ENCODE measurements at places on chromosomes 4 and X. TPM values are rescaled to one million over a fixed set of nuclear protein-coding genes. Genes with fewer than 3 reads are reported as not detected.

The NWD2 gene
- not detected for total RNA-seq

The HPGDS gene
- not detected for total RNA-seq

The CLCN4 gene
- total RNA-seq = not detected

DNA sequence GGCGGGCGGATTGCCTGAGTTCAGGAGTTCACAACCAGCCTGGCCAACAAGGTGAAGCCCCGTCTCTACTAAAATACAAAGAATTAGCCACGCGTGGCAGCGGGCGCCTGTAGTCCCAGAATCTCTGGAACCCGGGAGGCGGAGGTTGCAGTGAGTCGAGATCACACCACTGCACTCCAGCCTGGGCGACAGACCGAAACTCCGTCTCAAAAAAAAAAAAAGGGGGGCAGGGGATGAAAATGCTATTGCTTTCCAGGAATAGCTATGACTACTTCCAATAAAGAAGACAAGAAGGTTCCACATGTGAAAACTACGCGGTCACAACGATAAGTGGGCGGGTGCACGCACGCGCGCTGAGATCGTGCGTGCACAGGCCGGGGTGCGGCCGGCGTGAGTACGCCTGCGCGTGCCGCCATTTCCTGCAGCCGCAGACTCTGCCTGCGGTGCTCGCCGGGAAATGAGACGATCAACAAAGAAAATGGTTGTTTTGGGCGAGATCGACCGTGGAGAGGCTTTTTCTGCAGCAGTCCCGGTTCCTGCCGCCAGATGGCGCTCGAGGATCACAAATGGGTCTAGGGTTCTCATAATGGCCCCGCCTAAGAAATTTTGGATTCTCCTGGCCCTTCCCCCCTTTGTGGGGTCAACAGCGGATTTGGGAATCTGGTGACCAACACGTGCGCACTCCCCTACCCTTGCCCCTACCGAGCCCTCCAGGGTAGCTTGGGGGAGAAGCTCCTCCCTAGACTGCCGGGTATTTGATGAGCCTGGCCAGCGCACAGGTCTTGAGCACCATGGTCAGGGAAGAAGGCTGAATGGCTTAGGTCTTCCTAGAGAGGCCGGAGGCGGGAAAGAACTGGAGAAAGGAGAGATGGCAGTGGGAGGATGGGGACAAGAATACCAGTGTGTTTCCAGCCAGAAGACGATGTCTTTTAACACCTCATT lies 35.1 kb downstream of the PNMA5 start:
- peak overlapping the region; percentile 80 for H3K4me3 ChIP-seq
- peak overlapping the region; percentile 87 for H3K27ac ChIP-seq
- peaks cover 13% of the 10 kb centered on the region for H3K4me1 ChIP-seq
- peak; percentile 87 for DNase-seq
- no peaks in the 10 kb centered on the region for H3K36me3 ChIP-seq

GRCh38 chr4:25930731-25931354 lies 16.8 kb downstream of the SMIM20 start:
- H3K27ac ChIP-seq = no peak overlapping the region
- peaks cover 9% of the 10 kb centered on the region for H3K36me3 ChIP-seq
- H3K27me3 ChIP-seq = no peaks in the 10 kb centered on the region
- H3K4me1 ChIP-seq = peaks cover 19% of the 10 kb centered on the region
- no peak for DNase-seq

The ERCC6L gene
- 6.1 TPM for total RNA-seq

DNA sequence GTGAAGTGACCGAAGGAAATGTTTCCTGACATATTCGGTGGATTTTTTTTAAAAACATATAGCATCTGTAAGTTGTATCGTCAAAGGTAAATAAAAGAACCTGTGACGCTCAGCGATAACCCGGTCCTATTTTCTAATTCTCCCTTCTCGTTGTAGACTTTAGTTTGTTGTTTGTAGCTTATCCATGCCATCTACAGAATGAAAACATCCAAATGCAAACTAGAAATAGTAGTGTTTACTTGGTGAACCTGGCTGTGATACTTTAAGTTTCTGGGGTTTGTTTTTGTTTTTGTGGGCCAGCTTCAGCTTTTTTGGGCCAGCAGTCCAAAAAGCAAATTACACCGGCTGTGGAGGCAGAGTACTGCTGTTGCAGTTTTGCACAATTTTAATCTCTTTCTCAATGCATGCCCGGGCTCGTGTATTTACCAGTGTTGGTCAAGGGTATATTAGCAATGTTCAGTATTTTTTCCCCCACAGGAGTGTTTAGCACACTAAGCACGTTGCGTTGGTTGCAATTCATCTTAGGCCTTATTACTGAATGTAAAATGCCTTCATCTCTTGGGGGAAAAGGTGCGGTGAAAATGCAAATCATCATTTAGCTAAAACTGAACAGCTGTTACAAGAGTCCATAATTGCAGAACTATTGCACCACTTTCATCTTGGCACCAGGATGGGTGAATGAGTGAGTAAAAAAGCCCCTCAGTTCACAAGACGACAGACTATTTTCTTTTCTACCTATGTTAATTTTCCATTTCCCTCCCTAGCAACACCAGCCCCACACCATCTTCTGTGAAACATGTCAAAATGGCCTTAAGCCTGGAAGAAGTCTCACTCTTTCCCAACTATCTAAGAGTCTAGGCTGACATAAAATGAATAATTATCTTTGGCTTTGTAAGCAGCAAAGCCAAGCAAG lies 1.7 kb upstream of the CNOT6L start:
- no peak for DNase-seq
- peaks cover 31% of the 10 kb centered on the region for H3K4me1 ChIP-seq
- H3K27ac ChIP-seq = peak overlapping the region; percentile 95
- peak overlapping the region; percentile 97 for H3K4me3 ChIP-seq
- 0 out of 2 replicates have a peak, but pooled peaks cover 4% of the 10 kb centered on the region for H3K36me3 ChIP-seq

The YIPF6 gene
- total RNA-seq = 41.0 TPM

DNA sequence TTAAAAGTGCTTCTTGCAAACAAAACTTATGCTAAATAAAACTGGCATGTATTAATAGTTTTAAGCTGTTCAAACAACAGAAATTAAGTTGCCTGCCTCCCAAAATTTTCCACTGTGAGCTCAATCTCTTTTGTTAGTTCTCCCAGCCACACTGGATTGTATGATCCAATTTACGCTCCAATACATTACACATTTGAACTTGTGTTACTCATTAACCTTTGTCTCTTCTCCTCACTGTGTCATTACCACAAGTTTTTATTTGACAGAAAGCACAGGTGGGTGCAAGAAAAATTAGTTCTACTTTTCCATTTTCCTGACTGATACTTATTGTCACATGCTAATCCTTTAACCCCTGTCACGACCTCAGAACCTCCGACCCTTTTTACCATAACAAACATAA lies 55.5 kb downstream of the SHISA3 start:
- H3K36me3 ChIP-seq = no peaks in the 10 kb centered on the region
- no peaks in the 10 kb centered on the region for H3K27me3 ChIP-seq
- H3K4me1 ChIP-seq = no peaks in the 10 kb centered on the region
- H3K27ac ChIP-seq = no peak overlapping the region

The GAGE12J gene
- not detected for total RNA-seq

The HMX1 gene
- total RNA-seq = not detected

- no peaks in the 10 kb centered on the region for H3K4me1 ChIP-seq
Observed at GRCh38 chrX:133661962-133662839, 246.9 kb upstream of the GPC4 start.

DNA sequence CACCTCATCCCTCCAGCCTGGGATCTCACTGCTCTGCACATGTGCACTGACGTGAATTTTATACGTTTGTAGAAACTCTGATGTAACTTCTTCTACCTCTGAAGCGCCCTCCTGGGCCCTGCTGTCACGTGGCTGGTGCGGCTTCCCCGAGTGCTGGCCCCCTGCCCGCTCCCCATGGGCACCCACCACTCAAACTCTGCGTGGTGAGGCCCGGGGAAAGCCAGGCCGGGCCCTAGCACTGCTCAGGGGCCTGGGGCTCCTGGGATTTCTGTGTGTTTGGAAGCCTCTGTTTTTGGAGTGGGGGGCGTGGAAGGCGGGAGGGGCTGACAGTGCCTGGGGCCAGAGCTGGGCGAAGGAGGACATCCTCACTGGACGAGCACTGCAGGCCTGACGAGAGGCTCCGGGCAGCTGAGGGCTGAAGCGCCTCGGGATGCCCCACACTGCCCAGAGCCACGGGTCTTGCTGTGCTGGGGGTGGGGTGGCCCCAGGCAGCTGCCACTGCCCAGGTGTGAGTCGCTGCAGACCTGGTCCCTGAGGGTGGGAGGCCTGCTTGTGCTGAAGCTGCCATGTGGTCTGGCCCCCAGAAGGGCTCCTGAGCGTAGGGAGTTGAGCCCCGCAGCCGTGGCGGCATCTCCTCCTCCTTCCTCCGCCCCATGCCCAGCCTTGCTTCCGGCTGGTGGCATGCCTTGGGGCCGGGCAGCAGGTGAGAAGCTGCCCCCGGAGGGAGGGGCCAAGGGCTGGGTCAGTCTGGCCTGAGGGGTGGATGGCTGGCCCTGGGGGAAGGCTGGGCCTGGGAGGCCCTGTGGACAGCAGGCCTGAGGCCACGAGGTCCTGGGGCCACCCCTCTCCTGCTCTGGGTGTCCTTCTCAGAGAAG lies 7.7 kb downstream of the NAT8L start:
- H3K4me1 ChIP-seq = no peaks in the 10 kb centered on the region
- H3K36me3 ChIP-seq = no peaks in the 10 kb centered on the region
- H3K27ac ChIP-seq = no peak overlapping the region
- no peak for DNase-seq
- H3K27me3 ChIP-seq = peaks cover 5% of the 10 kb centered on the region

The F11 gene
- not detected for total RNA-seq

DNA sequence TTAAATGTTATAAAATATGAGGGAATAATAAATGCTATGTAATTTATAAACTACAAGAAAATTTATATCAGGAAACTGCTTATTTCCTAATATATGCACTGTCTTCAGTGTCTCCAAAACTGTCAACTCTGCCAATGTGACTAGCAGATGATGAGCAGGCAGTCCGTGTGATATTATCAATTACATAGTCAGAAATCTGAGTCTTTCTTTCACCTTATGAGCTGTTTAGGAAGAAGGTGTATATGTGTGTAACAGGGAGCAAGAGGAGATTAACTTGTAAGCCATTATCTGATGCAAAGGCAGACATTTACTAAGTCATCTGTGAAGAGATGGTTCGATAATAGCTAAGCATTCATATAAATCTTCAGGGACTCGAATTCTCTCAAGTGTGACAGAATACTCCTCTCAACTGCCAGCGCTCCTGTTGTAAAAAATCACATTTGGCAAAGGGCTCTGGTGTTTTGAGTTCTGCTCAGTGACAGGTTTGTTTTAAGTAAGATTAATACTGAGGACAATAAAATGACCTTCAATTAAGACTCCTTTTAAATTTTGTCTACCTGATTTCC lies 79.7 kb downstream of the SNCA start:
- no peak for DNase-seq
- H3K4me1 ChIP-seq = peaks cover 39% of the 10 kb centered on the region
- peaks cover 1% of the 10 kb centered on the region for H3K27me3 ChIP-seq
- no peak overlapping the region for H3K27ac ChIP-seq

DNA sequence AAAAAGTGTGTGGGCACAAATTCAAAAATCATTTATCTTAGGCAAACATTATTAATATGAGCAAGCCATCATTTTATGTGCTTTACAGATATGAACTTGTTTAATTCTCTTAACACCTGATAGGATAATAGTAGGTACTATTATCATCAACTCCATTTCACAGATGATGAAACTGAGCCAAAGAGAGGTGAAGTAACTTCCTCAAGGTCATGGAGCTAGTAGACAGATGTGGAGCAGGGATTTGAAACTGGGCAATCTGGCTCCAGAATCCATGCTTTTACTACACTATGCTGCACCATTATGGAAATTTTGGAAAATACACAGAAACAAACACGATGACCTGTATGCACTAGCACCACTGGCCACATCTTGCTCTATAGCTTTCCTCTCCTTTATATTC lies 1.0 kb upstream of the PIN4 start:
- no peaks in the 10 kb centered on the region for H3K36me3 ChIP-seq
- DNase-seq = no peak
- H3K4me3 ChIP-seq = 0 out of 2 replicates have a peak overlapping the region, but pooled peaks have one; percentile 20
- H3K4me1 ChIP-seq = no peaks in the 10 kb centered on the region
- no peaks in the 10 kb centered on the region for H3K27me3 ChIP-seq
- H3K27ac ChIP-seq = no peak overlapping the region

DNA sequence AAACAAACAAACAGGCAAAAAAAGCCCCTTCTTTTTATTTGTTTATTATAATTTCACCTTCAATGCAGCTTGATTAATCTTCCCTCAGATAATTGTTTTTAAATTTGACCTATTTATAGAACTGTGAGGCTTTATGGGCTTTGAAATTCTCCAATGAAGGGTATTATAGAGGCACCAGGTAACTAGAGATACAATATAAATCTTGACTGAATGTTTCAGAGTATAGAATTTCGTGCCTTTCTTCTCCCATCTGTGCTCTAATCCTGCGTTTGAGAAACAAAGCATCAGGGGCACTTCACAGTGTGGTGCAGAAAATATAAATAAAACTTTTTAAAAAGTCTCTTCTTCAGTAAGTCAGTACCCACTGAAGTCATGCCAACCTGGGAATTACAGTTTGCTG lies 120.9 kb downstream of the ANKRD50 start:
- H3K27me3 ChIP-seq = no peaks in the 10 kb centered on the region
- no peak overlapping the region for H3K27ac ChIP-seq
- no peak for DNase-seq
- no peaks in the 10 kb centered on the region for H3K4me1 ChIP-seq
- no peak overlapping the region for H3K4me3 ChIP-seq

DNA sequence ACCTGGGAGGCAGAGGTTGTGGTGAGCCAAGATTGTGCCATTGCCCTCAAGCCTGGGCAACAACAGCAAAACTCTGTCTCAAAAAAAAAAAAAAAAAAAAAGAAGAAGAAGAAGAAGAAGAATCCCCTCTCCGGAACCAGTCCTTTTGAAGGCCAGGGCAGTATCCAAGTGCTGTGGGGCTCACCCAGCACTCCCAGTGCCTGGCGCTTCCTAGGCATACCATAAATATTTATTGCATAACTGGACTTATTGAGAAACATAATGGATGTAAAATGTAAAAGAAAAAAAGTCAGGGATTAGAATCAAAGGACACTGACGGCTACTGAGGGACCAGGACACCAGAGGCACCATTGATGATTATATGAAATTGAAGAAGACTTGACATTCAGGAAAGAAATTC lies 162.1 kb upstream of the KIT start:
- no peak for DNase-seq
- peak overlapping the region; percentile 22 for H3K27ac ChIP-seq
- H3K36me3 ChIP-seq = no peaks in the 10 kb centered on the region

- peak; percentile 50 for DNase-seq
- H3K36me3 ChIP-seq = peaks cover 10% of the 10 kb centered on the region
- peaks cover 62% of the 10 kb centered on the region for H3K4me1 ChIP-seq
- no peaks in the 10 kb centered on the region for H3K27me3 ChIP-seq
Observed at GRCh38 chr4:70746179-70746839, 24.5 kb downstream of the RUFY3 start.

The BRS3 gene
- not detected for total RNA-seq

- no peak for DNase-seq
- no peak overlapping the region for H3K27ac ChIP-seq
- H3K27me3 ChIP-seq = no peaks in the 10 kb centered on the region
- H3K4me3 ChIP-seq = no peak overlapping the region
Observed at GRCh38 chrX:1601051-1601767, 9.8 kb downstream of the AKAP17A start.

DNA sequence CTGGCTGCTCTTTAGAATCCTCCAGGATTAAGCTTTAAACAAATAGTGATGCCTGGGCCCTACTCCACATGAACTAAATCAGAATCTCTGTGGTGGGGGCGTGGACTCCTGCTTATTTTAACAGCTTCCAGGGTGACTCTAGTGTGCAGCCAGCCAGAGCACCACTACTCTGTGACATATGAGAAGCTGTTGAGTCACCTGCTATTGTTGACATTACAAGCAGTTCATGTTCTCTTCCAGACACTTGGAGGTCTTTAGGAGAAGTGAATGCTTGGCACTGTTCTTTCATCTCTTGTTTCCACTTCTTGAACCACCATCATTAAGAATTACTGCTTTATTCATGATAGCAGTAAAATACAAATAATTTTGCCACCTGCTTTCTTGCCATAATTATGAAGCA lies 426 bp upstream of the C4orf51 start:
- DNase-seq = peak; percentile 89
- peak overlapping the region; percentile 88 for H3K27ac ChIP-seq
- H3K4me1 ChIP-seq = peaks cover 36% of the 10 kb centered on the region
- H3K27me3 ChIP-seq = peaks cover 2% of the 10 kb centered on the region

The WAS gene
- 0.24 TPM for total RNA-seq

Measured in HFFc6 (cell line).